Lung (tissue), 17 donors: ENCODE measurements at places on chromosomes 5 and 9. TPM values are rescaled to one million over a fixed set of nuclear protein-coding genes. Genes with fewer than 3 reads are reported as not detected.

- DNase-seq: no peak
These were observed 16.9 kb downstream of the CARD19 start for GRCh38 chr9:93112864-93113389.

DNA sequence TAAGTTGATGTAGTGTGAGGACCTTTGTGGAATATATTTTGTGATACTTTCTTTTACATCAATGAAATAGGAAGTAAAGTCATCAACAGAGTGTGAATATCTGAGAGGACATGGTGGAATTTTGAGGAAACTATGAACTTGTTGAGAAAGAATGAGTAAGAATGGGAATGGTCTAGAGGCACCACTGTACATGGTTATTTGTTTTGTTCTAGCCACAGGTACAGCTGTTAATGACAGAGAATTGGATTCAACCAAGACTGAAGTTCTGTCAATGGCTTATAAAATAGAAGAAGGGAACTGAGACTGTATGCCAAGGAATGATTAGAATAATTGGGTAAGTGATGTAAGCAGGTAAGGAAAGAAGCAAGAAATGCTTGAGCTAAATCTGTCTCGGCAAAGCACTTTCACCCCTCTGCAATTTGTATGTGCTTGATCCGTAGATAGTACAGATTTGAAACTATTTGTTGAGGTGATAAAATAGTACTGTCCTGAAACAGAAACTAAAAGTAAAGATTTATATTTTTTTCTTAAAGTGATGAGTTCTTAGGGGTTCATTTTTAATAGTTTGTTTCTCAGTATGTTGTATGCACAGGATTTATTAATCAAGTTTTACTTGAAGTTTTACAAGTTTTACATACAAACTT lies 468.8 kb upstream of the SMC2 start:
- DNase-seq: no peak

TAL2 gene
- total RNA-seq: not detected

DNA sequence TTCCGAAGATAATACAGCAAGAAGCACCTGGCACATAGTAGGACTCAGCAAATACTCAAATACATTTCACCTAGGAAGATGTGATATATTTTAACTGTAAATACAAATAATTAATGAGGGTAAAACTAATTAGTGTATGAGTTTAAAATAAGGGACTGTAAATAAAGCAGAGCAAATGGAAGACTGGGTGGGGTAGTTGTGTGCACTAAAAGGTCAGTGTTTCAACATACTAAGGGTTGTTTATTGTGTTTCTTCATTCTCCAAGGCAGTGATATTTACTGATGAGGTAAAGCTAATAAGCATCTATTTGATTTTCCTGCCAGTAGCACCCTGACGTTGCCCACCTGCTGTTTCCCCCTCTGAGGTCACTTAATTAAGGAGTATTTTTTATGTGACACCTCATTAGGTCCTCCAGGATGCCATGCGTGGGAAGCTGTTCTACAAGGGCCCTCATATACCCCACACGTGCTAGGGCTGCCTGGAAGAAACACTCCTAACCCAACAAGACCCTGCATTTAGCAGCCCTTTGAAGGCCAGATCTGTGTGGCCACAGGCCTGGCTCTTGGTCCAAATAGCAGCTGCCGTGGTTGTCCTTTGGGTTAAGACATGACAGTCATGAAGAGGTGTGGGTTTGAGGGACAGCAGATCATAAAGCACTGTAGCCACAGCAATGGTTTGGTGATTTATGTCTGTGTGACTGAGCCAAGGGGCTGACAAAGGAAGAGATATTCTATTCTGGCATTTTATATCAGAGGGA lies 97.5 kb upstream of the RPS23 start:
- peak; percentile 61 for DNase-seq

DNA sequence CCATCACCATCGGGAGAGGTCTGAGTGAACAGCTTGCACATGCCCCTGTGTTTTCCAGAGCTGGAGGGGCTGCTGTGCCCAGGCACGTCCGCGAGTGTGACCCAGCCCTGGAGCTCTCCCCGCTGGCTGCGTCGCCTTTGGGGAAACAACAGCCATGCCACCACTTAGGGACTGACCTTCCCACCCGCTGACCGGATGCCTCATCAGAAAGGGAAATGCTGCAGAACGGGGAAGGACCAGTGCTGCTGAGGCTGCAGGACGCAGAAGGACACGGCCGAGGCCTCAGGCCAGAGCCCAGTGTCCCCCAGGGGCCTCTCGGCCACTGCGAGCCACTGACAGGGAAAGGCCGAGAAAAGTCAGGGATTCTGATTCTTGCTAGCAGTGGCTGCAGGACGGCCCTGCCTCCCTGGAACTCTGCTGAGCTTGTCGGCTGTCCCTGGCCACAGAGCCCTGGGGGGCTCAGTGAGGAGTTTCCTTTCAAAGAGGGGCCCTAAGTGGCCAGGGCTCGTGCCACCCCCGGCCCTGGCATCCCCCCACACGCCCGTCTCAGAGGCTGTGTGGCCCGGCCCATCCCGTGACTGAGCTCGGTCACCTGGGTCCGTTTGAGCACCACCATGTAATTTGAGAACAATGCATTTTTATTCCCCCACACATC lies 130.8 kb downstream of the ZNF354C start:
- DNase-seq: no peak

CDX1 gene
- total RNA-seq: 0.25 TPM

- no peak for DNase-seq
These were observed 9.5 kb downstream of the MEF2C start for GRCh38 chr5:88873447-88873846.

GRCh38 chr5:109907731-109908130 lies 218.0 kb downstream of the MAN2A1 start:
- DNase-seq: no peak

PCDHA2 gene
- total RNA-seq: 0.43 TPM

DNA sequence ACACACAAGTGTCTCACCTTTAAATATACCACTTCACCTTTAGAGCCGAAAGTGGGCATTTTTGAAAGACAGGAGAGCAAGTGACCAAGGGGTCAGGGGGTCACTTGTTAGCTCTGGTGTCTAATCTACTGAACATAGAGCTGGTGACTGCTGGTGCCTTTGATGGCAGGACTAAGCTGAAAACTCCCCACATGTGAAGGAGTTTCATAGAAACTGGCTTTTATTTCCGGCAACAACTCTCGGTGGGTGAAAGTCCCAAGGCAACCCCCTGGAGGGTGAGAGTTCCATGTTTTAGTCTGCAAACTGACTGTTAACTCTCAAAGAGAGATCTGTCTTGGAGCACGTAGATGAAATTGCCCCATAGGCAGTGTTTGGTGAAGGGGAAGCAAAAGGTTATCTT lies 466.9 kb downstream of the DMRTA1 start:
- DNase-seq: no peak

DNA sequence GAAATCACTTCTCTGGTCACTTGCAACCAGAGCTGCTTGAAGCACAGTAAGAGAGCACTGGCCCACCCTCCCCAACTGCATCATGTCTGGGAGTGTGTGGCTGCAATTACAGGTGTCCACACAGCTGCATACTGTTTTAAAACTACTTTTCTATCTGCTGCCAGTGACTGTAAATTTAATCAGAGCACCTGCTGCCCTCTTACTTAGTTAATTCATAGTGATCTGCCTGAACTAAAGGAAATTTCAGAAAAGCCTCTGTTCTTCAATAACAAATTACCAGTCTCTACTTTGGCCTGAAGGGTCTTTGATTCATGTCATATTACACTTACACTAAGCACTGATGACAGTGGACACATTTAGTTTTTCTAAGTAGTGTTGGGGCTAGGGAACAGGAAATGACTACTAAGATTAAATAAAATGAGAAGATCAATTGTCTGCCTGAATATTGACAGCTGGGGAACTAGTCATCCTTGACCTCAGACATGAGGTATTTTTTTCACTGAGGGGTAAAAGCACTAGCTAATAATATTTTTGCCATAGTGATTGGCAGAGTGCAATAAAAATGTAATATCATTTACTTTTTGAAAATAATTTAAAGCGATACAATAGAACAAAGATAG lies 788.9 kb upstream of the GRAMD2B start:
- no peak for DNase-seq

DNA sequence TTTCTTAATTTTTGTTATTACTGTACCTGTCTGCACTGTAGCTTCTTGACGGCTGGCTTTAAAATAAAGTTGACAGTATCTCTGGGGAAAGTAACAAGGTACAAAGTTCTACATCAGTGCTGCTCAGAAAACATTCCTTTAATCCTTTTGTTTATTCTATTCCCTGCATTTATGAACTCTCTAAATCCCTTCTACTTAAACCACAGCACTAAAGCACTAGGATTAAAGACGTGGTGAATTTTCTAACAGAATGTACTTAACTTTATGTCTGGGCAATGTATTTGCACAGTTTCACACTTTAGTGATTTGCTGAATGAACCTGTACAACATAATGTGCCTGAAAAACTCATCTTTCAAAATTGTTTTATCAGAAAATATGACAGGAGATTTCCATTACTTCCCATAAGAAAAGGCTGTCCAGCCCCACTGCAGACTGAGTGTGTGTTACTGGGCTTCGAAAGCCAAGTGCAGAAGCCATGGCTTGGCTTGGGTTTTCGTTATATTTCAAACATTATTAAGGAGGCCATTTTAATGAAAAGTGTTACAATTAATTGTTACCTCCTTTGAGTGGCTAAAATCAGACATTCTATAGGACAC lies 43.8 kb downstream of the LHFPL2 start:
- no peak for DNase-seq

GRCh38 chr5:134911285-134912206 lies 6.6 kb downstream of the PCBD2 start:
- DNase-seq: no peak

GRCh38 chr9:127976498-127976897 lies 4.3 kb downstream of the EEIG1 start:
- DNase-seq: no peak

- DNase-seq: no peak
These were observed 14.8 kb downstream of the SLC25A46 start for GRCh38 chr5:110753600-110753999.

- DNase-seq: no peak
These were observed 11.6 kb upstream of the TYRP1 start for GRCh38 chr9:12681620-12682019.

LHX3 gene
- not detected for total RNA-seq

GRCh38 chr9:15182101-15182551 lies 124.9 kb downstream of the TTC39B start:
- peak; percentile 82 for DNase-seq

- DNase-seq: no peak
These were observed 32.0 kb upstream of the ADAM19 start for GRCh38 chr5:157607371-157608161.

- no peak for DNase-seq
These were observed 203.8 kb downstream of the ARHGAP26 start for GRCh38 chr5:142973932-142974331.

- DNase-seq: peak; percentile 96
These were observed at the start of gene PDGFRB for GRCh38 chr5:150155258-150156026. TSS of gene PDGFRB (minus strand) at chr5:150155845. CDS start at chr5:150137047, 18,798 bp downstream.

WHRN gene
- total RNA-seq: 11.7 TPM

TMEM267 gene
- 13.0 TPM for total RNA-seq

SUSD3 gene
- total RNA-seq: 6.4 TPM

DNA sequence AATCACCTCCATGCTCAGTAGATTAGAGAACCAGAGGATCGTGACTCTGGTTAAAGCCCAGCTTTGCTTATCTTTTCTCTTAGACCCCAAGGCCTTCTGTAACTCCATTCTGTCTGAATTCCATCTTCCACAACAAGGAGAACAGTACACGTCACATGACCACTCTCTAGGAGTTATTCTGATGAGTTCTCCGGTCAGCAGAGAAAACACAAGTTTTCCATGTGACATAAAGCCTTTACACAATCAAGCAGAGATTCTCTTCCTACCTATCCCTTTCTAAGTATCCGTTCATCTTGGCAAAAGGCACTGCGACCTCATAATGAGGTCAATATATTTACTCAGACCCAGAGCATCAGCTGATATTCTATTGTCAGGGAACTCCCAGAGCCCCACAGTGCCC lies 112.3 kb downstream of the TRPM6 start:
- no peak for DNase-seq

DNA sequence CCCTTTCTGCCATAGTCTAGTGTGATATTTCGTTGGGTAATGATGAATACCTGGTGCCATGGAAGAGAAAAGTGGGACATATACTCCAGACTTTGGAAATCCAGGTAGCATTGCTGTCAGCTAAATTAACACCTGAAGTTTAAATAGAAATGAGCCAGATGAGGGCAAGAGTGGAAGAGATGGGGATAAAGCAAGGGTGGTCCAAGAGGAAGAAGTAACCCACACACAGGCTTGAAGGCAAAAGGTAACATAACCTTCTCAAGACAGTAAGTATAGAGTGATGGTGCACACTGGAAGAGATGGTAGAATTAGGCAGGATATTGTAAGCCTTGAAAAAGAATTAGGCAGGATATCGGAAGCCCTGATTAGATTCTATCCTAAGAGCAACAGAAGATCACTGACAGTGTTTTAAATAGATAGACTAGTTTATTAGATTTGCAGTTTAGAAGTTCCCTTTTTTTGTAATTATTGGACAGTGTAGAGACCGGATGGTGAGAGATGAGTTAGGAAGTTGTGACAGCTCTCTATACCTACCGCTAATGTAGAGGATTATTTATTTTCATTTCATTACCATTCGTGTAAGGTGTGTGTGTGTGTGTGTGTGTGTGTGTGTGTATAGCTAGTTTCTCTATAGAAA lies 16.8 kb downstream of the ANXA1 start:
- no peak for DNase-seq

GRCh38 chr5:12901696-12902095 lies 997.5 kb upstream of the CTNND2 start:
- no peak for DNase-seq

GRCh38 chr9:108787690-108788048 lies 68.1 kb downstream of the ACTL7B start:
- DNase-seq: no peak

GRCh38 chr5:137665678-137666460 lies 70.0 kb downstream of the KLHL3 start:
- no peak for DNase-seq

DNA sequence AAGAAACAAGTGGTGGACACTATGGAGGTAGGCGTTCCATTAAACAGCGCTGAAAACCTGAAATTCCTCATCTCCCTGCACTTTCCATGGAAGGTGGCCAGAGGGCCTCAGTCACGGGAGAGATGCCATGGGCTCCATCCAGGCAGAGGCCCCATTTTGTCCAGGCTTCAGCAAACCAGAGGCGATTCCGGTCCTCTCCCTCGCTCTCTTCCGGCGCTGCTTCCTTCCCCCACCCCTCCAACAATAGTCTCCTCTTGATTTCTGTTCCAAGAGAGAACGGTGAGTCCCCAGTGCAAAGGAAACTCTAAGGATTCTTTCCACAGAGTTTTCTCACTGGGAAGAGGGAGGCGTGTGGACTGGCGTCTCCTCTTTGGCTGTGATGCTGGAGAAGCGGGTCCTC lies 7.5 kb downstream of the ZNF366 start:
- DNase-seq: no peak

C5orf52 gene
- not detected for total RNA-seq

DNA sequence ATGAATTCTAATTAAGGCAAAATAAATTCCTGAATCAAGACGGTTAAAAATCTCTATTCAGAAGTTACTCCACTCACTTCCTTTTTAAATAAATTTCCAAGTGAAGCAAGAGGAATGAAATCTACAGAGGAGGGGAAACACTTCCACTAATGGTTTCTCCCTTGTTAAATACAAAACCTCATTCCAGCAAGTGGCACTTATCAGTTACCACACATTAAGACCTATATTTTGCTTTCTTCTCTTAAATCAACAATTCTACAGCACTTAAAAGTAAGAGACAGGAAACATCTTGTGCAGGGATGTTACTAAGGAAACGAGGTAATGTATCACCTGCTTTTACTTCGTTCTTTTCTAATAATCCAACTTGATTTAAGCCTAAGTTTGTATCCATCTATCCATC lies 172.6 kb downstream of the RAPGEF6 start:
- no peak for DNase-seq

GRCh38 chr5:141913560-141914198 lies 10.0 kb upstream of the DELE1 start:
- no peak for DNase-seq
